Urinary bladder (tissue), 4 donors: ENCODE measurements at places on chromosomes 1 and 21. TPM values are rescaled to one million over a fixed set of nuclear protein-coding genes. Genes with fewer than 3 reads are reported as not detected.

The OR2T2 gene
- total RNA-seq, result not detected

DNA sequence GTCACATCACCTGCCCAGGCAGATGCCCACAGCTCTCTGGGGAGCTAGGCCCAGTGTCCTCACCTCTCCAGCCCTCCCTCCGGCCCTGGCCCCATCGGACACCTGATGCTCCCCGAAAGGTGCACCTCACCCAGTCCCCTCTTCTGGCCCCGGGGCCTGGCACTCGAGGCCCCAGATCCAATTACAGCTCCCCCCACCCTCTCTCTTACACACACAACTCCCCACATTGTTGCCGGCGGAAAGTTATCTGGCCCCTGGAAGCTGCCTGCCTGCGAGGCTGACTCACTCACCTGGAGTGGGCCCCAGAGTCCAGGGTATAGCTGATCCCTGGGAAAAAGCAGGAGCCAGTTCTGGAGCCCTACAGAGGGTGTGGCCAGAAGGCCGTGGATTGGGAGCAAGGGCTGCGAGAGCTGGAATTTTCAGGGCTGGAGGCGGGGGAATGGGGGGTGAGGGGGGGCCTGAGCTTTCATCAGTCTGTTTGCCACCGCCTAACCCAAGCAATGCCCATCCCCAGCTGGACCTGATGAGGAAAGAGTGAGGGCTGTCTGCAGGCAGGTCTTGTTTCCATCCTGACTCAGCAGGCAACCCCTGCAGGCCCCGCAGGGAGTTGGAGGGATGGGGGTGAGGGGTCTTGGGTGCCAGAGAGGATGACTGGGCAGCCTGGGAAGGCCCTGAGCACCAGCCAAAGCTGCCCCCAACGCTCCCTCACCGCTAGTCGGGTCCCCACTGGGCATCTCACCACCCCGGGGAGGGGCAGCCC lies 948 bp downstream of the FBXO2 start:
- DNase-seq, result no peak

DNA sequence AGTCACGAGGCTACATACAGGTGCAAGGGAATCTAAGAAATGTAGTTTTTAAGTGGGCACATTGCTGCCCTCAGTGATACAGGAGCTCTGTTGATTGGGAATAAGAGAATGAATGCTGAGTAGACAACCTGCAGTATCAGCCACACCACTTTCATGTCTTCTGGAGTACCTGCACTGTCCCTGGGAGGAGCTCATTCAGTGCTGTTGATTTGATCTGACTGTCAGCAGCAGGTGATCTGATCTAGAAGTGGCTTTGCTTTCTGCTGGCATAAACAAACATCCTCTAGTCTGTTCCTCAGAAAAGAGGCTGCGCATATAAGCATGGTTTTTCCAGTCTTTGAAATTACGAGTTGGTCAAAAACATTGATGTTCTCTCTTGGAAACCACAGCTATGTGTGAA lies 35.5 kb upstream of the LRRC52 start:
- no peak for DNase-seq

DNA sequence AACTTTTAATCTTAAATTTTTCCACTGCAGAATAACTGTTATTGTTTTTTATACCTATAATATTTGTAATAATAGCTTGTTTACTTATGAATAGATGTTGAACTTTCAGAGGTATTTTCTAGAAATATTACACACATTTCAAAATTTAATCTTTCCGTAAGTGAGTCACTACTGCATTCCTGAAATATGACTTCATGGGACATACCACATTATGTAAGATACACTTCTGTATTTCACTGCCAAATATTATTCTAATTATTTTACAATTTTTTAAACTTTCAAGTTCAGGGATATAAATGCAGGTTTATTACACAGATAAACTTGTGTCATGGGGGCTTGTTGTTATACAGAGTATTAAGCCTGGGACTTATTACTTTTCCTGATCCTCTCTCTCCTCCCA lies 2220.5 kb downstream of the NCAM2 start:
- no peak for DNase-seq

DNA sequence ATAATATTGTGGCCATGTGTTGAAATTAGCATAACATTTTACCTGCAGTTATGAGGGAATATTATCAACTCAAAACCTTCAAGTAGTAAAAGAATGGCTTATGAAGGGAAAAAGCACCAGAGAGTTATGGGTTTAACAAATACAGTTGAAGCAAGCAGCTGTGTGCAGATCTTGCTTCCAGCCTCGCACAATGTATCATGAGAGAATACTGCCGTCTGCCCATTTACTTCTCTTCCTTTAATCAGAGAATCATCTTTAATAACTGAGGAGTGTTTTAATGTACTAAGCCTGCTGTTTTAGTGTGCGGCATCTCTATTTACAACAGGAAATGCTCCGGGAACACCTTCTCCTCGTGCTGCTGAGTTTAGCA lies 120.9 kb downstream of the ATG4C start:
- DNase-seq, result no peak
